ENCODE measurements at places on chromosomes 12 and 14.

- no peak for DNase-seq
Measured at GRCh38 chr12:107634530-107634929, 51.1 kb upstream of the PWP1 start.

- no peak for DNase-seq
Measured at GRCh38 chr14:55272387-55272786, 1.2 kb downstream of the FBXO34 start.

GRCh38 chr14:71618716-71619115, 313.5 kb upstream of the RGS6 start:
- no peak for DNase-seq

GRCh38 chr12:130698106-130698505, 18.0 kb downstream of the RIMBP2 start:
- no peak for DNase-seq
